ENCODE measurements at places on chromosomes 7 and 10.

DNA sequence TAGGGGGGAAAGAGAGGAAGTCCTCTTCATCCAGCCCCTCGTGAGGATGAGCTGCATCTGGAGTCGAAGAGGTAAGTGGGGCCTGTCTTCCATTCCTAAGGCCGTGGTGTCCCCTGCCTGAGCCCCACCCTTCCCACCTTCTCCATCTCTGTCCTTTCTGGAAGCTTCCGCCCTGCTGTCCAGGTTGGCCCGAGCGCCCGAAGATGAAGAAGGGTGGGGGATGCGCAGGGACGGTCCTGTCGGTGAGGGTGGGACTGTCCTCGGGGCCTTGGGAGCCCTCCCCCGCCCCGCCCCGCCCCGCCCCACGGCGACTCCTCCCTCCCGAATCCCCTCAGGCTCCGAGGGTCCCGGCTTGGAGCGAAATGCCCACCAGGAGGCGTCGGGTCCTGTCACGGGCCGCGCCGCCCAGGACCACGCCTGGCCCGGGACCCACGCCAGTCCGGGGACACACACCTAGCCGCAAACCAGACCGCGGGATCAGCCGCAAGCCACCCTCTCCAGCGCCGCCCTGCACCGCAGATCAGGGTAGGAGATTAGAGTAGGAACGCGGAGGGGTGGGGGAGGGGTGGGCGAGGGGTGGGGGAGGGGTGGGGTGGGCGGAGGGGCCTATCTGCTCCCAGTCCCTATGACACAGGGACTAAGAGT, 15.3 kb downstream of the GPRIN2 start:
- DNase-seq, result no peak

DNA sequence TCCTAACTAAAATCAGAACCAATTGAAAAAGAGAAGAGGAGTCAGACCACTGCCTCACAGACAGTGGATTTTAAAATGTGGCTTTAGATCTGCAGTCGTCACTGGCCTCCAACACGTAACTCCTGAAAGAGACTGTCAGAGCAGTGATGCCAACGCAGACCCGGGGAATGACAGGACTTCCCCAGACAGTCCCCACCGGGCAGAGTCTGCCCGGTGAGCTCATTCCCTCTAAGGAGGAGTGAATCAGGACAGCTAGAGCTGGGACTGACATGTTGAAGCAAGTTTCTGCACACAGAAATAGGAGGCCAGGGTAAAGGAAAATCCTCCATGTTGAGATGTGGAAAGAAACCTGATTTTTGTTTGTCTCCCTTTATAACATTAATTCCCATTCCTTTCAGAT, 105.0 kb downstream of the TES start:
- no peak for DNase-seq

- DNase-seq, result no peak
These were observed 71.6 kb downstream of the ADCYAP1R1 start for GRCh38 chr7:31123726-31124125.

GRCh38 chr10:45580371-45581215, 92.0 kb downstream of the ZFAND4 start:
- DNase-seq, result no peak

DNA sequence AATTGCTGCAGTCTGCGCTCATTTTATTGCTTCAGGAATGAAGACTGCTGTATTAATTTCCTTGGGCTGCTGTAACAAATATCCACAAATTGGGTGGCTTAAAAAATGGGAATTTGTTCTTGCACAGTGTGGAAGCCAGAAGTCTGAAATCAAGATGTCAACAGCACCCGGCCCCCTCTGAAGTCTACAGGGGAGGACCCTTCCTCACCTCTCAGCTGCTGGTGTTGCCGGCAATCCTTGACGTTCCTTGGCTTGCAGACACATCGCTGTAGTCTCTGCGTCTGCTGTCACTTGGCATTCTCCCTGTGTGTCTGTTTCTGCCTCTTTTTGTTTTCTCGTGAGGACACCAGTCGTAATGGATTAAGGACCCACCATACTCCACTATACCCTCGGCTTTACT, 166.2 kb downstream of the PTPN20 start:
- no peak for DNase-seq

GRCh38 chr10:92995509-92995908, 65.1 kb upstream of the CYP26C1 start:
- DNase-seq, result no peak

GRCh38 chr10:30430544-30431298, 3.3 kb upstream of the MAP3K8 start:
- DNase-seq, result no peak

GRCh38 chr7:55112056-55112455, 93.2 kb downstream of the EGFR start:
- DNase-seq, result no peak

GRCh38 chr10:101134299-101135127, 3.4 kb downstream of the TLX1 start:
- no peak for DNase-seq

- peak; percentile 44 for DNase-seq
These were observed 1.4 kb downstream of the CAV1 start for GRCh38 chr7:116525913-116526861.

DNA sequence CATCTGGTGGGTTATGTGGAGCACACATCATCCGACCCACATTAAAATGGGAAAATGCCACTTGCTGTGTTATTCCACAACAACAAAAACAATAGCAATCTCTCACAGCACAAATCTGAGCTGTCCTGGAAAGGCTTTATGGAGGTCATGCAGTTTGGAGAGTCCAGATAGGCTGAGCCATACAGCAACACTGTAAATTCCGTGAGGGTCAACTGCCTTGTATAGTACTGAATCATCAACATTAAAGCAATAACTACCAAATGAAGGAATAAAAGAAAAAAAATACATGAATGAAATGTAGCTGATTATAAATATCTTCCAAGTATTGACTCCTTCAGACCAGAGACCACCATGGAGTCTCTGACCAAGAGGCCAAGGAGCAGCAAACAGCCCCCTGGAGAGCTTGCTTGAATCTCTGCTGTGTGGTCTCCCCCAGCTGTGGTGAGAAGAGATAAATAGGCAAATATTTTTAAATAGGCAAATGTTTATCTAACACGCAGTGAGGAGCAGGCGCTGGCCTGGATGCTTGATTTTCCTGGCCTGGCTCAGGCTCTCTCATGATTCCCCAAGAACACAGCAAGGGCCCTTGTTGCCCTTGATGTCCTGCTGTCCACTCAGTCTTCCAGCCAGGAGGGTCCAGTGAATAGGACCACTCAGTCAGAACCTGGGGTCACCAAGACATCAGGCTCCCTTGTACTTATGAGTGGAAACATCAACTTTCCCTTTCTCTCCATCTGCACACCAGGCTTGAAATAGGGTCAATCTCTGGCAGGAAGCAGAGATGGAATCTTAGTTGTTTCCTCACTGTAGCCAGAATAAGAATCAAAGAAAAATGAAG, 1021.3 kb downstream of the XPNPEP1 start:
- no peak for DNase-seq

GRCh38 chr10:121351540-121351939, 246.7 kb downstream of the FGFR2 start:
- no peak for DNase-seq

GRCh38 chr7:41010418-41010817, 692.5 kb downstream of the INHBA start:
- DNase-seq, result no peak

- DNase-seq, result no peak
These were observed 116.1 kb downstream of the ST7 start for GRCh38 chr7:117069379-117069778.

DNA sequence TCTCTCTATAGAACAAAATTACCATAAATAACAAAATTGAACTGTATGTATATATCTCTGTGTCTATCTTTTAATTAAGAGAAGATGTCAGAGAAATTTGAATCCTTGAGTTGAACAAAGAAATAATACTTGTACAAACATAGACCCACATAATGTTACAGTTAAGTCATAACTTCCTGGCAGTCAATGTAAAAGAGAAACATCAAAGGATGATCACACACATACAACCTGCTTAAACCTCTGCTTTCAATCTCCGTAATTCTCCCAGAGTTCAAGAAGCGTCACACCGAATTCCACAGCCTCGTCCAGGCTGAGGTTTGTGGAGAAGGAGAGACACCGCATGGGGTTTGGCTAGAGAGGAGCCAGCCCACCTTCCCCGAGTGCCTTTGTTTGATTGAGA, 40.1 kb upstream of the LRRC4 start:
- no peak for DNase-seq

DNA sequence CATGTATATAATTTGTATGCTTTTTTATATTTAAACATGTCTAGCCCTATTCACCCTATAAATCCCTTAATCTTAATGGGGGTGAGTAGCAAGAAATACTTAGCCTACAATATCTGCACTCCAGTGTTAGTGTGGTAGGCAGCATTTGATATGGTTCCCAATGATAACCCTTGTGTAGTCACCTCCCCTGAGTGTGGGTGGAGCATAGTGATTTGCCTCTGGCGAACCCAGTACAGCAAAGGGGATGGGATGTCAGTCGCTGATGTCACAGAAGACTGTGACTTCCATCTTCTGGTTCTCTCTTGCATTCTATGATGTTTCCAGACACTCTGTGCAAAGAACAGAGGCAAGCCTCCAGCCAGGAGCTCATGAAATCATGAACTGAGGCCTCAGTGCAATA, 211.2 kb downstream of the CRPPA start:
- no peak for DNase-seq

- DNase-seq, result no peak
These were observed 512 bp downstream of the FAM24B start for GRCh38 chr10:122878799-122879338.
